Gastrocnemius medialis (tissue), 4 donors: ENCODE measurements at places on chromosomes 2 and 18. TPM values are rescaled to one million over a fixed set of nuclear protein-coding genes. Genes with fewer than 3 reads are reported as not detected.

HOXD13 gene
- not detected for total RNA-seq

LOXHD1 gene
- 0.41 TPM for total RNA-seq

ALPP gene
- total RNA-seq, result not detected

PRSS56 gene
- total RNA-seq, result 2.5 TPM

EIF5B gene
- total RNA-seq, result 33.0 TPM

TFPI gene
- 64.8 TPM for total RNA-seq

IL1F10 gene
- total RNA-seq, result not detected

HOXD12 gene
- total RNA-seq, result not detected

CFAP65 gene
- total RNA-seq, result not detected

DTNA gene
- 63.9 TPM for total RNA-seq
